Retinal pigment epithelial cell (primary cell): ENCODE measurements at places on chromosomes 5 and 9.

- no peak for DNase-seq
These were observed 4.0 kb downstream of the RNF183 start for GRCh38 chr9:113298924-113299770.

DNA sequence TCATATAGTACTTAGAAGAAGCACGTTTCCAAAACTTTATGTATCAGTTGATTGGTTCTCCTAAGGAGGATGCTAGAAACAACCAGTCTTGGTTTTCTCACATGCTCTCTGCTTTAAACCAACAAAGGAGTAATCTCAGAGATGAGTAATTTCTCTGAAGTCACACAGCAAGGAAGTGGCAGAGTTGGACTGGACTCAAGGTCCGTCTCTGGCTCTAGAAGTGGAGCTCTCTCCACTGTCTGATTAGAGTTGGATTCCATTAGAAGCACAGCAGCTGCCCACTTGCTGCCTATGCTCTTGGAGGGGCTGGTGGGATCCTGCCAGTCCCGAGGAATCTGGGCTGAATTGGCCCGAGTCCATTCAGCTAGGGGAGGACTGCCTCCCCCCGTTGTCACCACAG is 21.0 kb downstream of the RALGPS1 start:
- no peak for DNase-seq

DNA sequence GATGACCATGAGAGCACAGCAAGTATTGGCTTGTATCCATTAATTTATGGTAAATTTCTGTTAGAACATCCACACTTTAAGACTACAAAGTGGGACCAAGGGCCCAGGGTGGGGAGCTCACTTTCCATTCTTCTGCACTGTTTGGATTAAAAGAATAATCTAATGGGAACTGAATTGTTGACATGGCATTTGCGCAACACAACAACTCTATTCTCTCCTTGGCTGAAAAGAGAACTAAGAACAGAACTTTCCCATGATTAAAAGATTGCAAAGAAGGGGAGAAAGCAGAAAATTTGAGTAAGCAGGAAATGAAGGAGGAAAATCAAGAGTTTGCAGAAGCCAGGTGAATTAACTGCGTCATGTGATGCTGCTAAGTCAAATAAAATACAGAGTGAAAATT is 143.4 kb downstream of the HINT1 start:
- DNase-seq = no peak

DNA sequence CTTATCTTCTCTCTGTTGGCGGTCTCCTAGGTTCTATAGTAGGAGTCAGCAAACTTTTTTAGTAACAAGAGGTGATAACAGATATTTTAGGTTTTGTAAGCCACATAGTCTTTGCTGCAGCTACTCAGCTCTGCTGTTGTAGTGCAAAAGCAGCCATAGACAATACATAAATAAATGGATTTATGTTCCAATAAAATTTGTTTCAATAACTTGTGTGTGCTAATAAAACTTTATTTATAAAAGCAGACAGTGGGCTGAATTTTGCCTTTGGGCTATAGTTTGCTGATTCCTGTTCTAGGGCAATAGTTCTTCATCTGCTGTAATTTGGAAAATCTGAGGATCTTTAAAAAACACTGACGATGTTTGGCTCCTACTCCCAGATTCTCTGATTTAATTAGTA is 469.4 kb upstream of the TNC start:
- DNase-seq = no peak

GRCh38 chr9:124032247-124032646 is 20.7 kb downstream of the LHX2 start:
- no peak for DNase-seq

- no peak for DNase-seq
These were observed 169.6 kb upstream of the GNA14 start for GRCh38 chr9:77817590-77818311.

DNA sequence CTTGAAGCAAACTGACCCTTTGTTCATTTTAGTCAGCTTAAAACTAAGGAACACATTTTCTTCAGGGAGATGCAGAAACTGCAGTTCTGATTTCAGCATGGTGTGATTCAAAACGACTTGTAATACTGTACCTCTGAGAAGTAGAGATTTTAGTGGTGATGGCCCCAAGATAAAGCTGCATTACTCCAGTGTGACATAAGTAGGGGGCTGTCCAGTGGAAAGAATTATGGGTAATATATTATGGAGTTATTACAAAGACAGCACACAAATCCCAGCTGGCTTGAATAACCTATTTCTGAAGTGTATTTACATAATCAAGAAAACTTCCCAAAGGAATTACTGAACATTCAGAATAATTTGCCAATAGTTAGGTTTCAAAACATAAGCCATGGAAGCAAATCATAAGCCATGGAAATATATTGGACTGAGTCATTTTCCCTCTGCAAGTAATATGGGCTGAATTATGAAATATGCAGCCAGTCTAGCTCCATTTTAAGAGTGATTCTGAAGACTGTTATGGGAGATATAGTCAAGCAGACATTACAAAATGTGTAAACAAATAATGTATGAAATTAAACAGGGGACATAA is 133.7 kb upstream of the FBXL17 start:
- DNase-seq = no peak

GRCh38 chr5:72817076-72817481 is 618 bp downstream of the TNPO1 start:
- DNase-seq = no peak

DNA sequence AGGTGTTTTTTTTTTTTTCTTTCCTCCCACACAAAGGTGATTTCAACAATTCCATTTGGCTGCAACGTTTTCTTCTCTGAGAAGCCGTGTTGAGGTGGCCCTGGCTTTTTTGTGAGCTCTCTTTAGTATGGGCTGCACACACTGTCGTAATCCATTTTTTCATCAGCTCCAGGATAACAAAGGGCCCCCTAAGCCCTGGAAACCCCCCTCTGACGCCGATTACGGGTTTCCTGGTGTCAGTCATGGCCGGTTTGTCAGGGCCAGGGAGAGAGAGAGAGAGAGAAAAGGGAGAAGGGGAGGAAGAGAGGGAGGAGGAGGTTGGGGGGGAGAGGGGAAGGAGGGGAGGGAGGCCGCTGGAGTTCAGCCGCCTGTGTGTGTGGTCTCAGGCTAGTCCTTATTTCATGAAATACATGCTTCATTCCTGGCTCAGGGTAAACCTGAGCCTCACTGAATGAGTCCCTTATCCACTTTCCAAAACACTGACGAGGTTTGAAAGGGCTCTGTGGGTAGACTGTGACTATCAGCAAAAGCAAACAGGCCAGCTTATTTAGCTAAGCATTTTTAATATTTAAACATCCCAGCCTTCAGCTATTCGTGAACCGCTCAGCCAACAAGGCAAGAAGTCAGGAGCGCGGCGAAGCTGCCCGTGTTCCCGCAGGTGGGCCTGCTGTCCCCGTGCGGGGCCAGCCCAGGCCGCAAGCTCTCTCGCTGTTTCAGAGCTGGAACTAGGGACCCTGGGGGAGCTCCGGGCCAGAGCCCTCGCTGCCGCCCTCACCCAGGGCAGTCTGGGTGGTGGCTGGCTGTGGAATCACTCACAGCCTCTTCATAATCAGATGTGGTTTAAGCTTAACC is 172.8 kb downstream of the ERCC6L2 start:
- no peak for DNase-seq

DNA sequence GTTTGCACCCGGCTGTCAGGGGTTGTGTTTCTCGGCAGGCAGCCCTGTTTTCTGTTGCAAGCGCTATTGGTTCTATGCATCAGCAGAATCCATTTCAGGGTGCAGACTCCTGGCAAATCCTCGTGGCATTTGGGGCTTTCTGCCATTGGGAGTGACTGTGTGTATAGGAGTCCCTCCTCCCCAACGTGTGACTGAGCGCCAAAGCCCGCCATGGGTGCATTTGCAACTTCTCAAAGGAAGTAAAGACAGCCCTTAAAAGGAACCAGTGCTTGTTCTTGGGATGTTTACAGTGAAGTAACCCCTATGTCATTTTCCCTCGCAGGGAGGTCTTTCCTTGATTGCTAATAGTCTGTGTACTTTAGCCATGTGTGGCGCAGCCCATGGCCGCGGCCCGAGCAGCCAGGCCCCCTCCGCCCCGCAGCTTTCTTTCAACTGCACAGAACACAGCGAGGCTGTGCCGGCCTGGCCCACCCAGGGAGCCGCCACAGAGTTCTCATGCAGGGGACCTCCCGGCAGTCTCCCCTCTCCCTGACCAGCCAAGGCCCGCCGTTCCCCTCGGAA is 175.6 kb downstream of the HSD17B3 start:
- DNase-seq = no peak

- DNase-seq = no peak
These were observed 24.2 kb upstream of the CKMT2 start for GRCh38 chr5:81208904-81209303.

DNA sequence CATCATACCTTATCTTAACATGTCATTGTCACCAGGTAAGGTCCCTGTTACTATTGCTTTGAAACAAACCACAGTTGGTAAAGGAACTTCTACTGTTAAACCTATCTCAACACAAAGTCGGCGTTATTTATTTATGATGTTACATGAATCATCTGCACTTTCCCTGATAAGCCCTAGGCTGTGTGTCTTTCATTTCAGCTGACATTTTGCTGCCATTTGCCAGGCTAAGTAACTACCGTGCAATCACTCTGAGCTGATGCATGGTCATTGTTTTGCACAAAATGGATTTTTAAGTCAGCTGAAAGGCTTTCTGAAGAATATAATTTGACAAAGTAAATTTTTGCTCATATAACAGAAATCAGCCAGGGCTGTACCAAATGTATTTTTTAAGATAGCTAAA is 546.5 kb downstream of the ZNF608 start:
- no peak for DNase-seq
